ENCODE measurements at places on chromosomes 4 and X.
A peak's percentile ranks its signal among the peaks of the same experiment; 100 is the strongest.

GRCh38 chr4:51907006-51907669, 64.2 kb downstream of the DCUN1D4 start:
- DNase-seq: no peak

GRCh38 chrX:47366041-47366722, 4.2 kb upstream of the ZNF157 start:
- peak; percentile 31 for DNase-seq

DNA sequence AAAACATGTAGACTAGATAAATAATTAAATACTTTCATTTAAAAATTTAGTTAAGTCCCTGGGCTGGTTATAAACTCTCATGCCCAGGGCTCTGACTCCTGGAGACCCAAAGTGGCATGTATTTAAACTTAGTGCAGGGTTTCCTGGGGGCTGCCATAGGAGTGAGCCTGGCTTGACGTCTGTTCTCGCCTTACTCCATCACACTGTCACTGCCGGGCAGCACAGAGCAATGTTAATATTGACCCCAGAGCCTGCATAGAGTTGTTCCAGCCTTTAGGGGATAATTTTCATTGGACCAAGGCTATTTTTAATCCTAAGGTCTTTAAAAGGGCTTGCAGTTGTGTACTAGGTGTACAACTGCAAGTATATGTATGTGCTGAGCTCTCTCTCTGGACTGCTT, 31.2 kb downstream of the KIAA0232 start:
- DNase-seq: no peak

DNA sequence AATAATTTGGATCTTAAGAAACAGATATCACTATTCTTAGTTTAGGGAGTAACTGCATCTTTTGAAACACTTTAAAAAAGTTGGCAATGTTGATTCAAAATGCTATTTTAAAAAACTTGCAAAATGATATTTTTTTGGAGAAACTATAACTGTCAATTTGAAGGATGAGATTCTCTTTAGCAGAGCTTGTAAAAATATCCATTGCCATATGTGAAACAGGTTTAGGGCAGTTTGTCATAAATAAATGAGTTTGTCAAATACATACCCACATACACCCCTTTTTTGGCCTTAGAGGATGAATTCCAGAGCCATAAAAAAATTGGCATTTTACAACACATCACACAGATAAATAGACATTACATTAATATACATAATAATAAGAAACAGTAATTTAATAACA, 174.6 kb downstream of the BMPR1B start:
- DNase-seq: no peak

GRCh38 chrX:69505772-69506616, 1.9 kb downstream of the NALF2 start:
- no peak for DNase-seq

DNA sequence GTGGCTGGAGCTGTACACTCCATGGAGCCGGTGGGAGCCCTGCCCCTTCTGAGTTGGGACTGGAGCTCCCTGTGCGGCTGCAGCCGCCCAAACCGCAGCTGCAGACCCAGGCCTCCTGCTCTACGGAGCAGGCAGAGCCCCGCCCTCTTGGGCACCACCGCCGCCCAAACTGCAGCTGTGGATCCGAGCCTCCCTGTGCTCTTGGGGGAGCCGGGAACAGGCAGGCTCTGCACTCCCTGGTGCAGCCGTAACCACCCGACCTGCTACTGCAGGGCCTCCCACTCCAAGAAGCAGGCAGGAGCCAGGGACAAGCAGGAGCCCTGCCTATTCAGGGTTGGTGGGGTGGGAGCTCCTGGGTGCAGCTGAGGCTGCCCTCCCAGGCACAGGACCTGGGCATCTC, 237.5 kb upstream of the ATP6AP2 start:
- DNase-seq: no peak

- no peak for DNase-seq
Observed at GRCh38 chr4:41199788-41200187, 14.6 kb downstream of the APBB2 start.

DNA sequence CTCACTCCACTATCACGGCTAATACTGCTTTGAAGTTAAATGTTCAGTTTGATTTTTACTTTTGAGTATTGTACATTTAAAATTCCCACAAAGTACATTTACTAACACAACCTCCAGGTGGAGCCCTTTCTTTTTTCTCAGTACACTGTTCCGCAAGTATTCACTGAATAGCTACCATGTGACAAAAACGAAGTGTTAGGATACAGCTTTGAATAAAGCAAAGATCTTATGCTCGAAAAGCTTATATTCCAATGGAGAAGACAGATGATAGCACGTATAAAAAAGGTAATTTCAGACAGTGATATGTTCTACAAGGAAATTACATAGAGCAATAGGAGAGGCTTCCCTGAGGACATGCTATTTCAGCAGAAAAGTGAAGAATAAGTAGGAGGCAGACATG, 60.7 kb upstream of the ABCG2 start:
- peak; percentile 42 for DNase-seq

GRCh38 chr4:93501946-93502345, 326.6 kb upstream of the ATOH1 start:
- DNase-seq: no peak

GRCh38 chrX:23786268-23786815, 3.4 kb downstream of the SAT1 start:
- no peak for DNase-seq

DNA sequence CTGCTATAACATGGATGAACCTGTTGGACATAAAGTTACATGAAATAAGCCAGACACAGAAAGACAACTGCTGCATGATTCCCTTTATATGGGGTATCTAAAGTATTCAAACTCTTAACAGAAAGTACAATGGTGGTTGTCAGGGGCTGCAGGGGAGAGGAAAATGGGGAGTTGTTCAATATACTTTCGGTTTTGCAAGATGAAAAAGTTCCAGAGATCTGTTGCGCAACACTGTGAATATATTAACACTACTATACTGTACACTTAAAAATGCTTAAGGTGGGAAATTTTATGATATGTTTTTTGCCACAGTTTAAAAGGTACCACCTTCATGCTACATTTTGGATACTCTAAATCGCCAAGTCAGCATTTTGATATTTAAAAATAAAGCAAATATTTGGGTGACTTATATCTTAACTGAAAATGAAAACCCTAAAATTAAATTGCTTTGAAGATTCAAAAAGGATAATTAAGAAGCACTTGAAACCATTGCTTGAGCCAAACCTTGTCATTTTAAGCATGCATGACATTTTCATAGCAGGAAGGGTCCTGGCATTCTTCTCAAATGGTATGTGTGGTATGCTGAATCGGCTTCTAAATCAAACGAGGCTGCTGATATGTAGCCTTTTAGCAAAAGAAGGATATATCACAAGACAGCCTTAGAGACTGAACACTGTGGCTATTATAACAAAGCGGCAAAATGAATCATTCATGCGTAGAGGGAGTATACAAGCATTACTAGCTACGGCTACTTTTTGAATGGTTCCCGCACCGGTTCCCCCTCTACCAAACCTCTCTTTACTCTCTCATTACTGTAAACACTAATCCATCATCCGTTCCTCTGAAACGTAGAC, 607.1 kb upstream of the DIPK2B start:
- no peak for DNase-seq

- no peak for DNase-seq
Observed at GRCh38 chr4:75653845-75654503, 19.2 kb downstream of the G3BP2 start.

DNA sequence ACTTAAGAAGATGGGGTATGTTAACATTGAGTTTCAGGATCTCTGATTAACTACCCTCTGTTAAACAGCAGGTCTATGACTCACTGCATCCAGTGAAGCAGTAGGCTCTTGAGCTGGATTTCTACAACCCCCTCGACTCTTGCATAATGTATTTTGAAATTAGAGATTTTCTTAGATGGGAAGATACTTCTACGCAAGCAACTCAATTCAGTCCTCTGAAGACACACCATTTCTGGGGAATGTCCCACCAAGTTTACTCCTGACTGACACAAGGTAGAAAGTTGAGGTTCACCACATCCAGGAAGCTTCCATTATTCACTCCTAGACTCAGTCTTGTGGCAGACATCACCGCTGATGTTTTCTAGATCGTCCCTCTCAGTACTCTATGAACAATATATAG, 12.9 kb downstream of the PALLD start:
- DNase-seq: no peak

DNA sequence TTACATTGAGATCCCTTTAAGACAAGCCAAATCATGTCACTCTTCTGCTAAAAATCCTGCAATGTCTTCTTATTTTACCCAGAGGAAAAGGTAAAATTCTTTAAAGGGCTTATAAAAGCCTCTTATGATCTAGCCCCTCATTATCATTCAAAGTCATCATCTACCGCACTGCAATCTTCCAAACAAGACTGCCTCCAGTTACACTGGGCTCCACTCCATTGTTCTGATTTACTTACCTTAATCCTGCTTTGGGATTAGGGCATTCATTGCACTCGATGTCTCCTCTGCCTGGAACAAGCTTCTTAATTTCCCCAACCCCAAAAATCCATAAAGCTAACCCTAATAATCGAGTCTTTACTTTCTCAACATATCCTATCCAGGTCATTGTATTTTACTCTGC, 269.1 kb downstream of the PCDH18 start:
- DNase-seq: no peak

DNA sequence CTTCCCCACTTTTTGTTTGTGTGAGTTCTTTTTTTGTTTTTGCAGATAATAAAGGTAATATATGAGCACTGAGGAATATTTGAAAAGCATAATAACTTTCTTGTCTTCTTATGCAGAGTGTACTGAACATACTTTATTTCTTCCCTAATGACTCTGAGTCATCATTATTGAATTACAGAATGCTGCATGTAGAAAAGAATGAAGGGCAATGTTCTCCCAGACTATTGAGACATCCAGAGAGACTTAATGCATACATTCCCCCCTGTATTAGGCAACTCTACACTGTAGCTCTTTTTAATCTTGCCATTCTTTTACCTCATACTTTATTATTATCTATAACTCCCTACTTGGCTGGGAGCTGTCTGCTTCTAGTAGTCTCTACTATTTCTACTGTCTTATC, 240.5 kb upstream of the ANKRD50 start:
- DNase-seq: peak; percentile 42

DNA sequence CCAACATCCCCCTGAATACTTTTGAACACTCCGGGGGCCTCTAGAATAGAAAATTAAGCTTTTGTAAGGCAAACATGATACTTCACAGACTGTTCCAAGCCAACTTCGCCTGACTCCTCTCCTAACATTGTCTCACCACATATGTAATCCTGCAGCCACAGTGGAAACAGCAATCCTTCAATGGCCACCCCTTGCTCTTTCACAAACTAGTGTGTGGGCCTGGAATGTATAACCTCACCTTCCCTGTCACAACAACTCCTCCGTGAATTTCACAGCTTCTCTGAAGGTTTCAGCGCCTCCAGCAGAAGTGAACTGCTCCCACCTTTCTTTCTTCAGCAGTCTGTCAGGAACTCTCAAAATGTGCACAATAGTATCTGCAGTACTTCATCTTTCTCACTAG, 185.1 kb downstream of the ADGRL3 start:
- no peak for DNase-seq

DNA sequence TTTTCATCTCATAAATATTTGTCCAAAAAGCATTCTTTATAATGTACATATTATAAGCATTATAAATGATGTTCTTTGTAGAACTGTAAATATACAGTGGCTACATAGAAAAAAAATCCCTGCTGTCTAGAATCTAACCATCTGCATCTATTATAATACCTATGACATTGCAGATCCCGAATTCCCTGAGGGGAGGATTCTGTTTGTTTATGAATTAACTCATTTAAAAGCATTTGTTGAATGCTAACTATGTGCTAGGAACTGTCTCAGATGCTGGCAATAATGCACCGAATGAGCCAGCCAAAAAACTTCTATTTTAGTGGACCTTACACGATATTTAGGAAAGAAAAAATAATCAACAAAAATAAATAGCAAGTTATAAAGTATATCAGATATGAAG, 189.6 kb downstream of the PACRGL start:
- DNase-seq: no peak

DNA sequence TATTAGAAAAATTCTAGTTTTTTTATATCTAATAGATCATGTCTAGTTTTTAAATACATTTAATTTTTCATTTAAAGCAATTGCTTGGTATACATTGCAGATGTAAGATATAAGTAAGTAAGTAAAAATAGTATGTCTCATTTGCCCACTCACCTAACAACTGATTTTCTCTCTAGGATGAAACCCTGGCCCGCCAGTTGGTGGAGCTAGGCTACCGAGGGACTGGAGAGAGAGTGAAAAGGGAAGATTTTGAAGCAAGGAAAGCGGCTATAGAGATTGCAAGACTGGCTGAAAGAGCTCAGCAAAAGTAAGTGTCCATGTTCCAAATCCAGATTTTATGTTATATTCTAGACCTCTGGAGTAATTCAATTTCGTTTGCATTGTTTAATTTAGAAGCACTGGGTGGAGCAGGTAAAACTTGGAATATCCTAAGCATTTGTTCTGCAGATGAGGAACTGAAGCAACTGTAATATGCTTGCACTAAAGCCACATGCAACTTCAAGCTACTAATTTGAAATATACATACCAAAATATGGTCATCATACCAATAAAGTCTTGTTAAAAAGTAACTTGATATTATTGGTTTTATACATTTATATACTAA, 27.1 kb downstream of the CFAP299 start:
- DNase-seq: peak; percentile 21

DNA sequence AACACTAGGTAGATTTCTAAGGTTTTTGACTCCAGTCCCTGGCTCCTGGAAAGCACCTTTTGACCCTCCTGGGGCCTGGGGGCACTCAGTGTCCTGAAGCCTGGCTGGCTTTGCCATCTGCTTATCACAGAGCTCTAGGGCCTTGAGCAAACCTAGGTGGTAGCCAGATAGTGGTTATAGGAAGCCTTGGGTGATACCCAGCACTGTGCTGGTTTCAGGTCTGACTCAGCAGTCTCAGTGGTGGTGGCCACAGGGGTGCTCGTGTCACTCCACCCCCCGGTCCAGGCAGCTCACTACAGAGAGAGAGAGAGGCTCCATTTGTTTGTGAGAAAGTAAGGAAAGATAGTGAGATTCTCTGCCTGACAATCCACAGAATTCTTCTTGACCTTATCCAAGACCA, 195.8 kb upstream of the ZFP42 start:
- no peak for DNase-seq

DNA sequence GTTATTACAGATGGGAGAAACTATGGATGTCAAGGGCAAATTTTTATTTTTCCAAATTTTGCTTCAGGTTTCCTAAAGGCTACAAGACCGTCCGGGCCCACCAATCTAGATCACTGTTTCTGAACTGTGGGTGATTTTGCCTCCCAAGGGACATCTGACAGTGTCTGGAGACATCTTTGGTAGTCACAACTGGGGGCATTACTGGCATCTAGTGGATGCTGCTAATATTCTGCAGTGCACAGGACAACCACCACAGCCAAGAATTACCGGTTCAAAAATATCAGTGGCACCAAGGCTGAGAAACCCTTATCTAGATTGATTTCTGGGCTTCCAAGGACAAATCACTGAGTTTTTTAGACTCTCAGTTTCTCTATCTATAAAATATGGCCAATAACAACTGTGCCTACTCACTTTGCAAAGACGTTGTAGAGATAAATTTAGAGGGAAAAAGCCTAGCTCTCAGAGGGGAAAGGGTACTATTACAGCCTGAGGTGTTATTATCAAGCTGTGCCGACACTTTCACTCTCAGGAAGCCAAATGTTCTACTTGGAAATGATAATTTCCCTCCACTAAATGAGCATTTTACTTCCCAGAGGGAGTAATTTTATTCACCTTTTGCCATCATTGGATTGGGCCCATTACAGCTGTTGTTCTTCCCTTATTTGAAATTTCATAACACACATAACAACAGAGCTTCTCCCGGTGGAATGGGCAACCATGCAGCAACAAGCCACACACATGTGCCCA, 442.1 kb downstream of the CENPC start:
- no peak for DNase-seq
